ACHN (cell line): ENCODE measurements at places on chromosomes 7 and 10.

- DNase-seq: no peak
Observed at GRCh38 chr10:80140251-80140650, 7.7 kb downstream of the PLAC9 start.

DNA sequence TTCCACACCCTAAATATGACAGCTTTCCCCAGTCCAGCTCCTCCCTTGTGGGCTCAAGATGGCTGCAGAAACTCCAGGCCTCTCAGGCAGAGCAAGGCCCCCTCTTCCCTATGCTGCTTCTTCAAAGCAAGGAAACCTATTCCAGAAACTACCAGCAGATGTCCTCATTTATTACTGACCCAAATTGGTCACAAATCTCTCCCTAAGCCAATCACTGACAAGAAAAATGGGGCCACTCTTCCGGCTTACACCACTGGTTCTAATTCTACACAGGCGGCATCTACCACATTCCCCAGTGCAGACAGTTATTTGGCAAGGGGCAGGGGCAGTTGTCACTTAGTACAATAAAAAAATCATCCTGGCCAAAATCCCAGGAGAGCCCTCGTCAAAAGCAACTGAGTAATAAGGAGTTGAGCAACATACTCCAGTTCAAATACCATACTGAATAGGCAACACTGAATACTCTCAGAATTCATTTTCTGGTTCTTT, 150.4 kb downstream of the SFMBT2 start:
- DNase-seq: peak; percentile 52

DNA sequence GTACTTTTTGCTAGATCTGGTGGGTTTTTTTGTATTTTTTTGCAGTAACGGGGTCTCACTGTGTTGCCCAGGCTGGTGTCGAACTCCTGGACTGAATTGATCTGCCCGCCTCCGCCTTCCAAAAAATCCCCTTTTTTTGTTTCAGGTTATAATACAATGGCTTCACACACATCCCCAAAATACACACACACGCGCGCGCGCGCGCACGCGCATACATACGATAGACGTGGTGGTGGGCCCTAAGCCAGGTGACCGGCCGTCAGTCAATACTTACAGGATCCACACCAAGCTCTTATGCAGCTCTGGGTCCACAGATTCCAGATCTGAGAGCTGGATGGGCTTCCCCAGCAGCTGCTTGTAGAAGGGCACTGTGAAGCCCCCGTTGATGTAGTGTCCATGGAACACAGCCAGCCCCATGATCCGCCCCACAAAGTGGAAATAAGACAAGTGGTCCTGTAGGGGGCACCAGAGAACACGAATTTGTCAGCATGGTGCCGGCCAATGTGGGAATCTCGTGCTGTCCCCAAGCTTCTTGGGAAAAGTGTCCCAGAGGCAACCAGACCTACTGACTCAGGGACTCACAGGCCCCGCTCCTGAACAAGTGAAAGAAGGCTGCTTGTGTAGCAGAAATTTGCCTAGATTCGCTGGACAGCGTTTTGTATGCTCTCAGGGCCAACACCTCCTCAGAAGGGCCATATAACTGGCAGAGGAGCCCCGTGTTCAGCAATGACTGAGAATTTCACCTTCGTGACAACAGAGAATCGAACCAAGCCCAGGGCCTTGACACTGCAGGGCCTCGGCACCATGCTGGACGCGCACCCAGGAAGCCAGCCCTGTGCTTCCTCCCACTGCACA, 103.6 kb downstream of the SMURF1 start:
- DNase-seq: peak; percentile 87

DNA sequence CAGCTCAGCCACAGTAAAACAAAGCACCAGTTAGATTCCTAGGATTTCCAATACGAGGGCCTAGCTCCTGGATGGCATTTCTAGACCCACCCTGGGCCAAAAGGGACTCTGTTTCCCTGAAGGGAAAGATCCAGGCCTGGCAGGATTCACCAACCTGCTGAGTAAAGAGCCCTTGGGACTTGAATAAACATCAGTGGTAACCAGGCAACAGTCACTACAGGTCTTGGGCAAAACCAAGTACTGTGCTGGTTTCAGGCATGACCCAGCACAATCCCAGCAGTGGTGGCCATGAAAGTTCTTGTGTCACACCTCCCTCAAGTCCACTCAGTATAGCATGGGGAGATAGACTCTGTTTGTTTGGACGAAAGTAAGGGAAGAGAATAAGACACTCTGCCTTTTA, 31.0 kb upstream of the STARD3NL start:
- no peak for DNase-seq

DNA sequence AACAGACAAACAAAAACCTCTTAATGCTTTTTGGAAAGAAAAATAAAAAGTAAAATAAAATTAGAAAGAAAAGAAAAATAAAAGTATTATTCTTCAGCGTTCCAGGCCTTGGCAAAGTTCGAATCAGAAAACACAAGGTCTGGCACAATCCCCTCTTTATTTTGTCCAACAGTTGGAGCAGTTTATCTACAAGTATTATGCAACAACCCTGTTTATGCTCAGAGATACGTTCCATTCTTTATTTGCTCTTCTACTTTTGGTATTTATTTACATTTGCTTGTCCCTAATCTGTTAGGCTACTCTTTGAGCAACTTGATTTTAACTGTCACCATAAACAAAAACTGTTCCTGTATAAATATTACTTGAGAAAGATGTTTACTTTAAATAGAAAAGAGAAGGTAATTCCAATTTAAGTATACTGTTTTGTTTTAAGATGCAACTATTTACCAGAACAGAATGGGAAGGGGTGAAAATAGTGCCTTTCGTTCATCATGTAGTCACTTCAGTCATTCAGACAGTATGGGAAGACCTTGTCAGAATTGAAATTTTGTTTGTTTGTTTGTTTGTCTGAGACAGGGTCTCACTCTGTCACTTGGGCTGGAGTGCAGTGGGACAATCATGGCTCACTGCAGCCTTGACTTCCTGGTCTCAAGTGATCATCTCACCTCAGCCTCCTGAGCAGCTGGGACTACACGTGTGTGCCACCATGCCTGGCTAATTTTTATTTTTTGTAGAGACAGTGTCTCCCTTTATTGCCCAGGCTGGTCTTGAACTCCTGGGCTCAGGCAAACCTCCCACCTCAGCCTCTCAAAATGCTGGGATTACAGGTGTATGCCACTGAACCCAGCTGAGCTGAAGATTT, 5.7 kb downstream of the PDK4 start:
- DNase-seq: no peak
